NCI-H524 treated with DMSO at 0.1 percent for 48 hours (cell line): ENCODE measurements at places on chromosomes 6 and 20.

DNA sequence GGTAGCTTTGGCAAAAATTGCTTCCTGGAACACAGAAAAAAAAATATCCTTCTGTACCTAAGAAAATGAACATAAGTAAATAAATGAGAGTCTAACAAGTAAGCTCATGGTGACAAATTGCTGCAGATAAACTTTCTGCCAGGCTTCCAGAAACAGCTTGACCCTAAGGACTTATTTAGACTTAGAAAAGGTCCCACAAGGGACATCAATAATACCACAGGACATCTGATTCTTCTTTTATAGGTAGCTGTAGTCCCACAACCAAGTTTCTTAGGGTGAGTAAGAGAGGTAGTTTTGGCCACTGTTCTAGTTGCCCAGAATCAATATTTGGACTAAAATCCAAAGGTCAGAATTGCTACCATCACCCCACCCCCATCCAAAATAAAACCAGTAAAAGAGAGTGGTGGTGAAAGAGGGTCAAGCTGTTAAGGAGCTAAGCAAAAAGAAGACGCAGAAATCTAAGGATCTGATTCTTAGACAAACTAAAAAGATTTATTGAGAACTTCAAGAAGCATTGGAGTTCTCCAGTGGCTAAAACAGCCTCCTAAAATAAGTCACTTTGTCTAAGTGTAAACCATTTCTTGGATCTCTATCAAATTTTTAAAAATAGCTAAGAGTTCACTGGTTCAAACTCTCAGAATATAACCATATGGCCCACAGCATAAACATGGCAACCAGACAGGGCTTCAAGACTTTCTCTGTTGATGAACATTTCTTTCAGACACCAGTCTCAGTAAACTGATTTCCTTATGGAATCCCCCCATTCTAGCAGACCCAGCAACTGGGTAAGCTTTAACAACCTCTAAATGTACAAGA, 180.6 kb downstream of the PTPRK start:
- no peak for DNase-seq

- DNase-seq = no peak
Observed at GRCh38 chr6:140050101-140050995, 675.9 kb upstream of the CITED2 start.

DNA sequence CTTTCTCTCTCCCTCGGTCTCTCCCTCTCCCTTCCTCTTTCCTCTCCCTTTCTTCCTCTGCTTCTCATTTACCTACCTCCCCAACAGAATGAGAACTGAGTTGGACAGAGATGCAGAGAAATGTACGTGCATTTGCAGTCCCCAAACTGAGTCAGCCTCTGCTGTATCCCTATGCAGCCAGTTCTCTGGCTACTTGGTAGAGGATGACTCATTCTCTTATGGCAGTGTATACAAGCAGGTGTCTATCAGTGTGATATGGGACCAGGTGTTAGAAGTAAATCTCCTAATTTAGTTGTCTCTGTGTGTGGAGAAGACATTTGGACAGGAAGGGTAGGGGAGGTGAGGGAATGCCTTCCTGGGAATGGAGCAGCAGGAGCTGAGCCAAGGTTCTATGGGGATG, 470.8 kb downstream of the CD109 start:
- DNase-seq = no peak

DNA sequence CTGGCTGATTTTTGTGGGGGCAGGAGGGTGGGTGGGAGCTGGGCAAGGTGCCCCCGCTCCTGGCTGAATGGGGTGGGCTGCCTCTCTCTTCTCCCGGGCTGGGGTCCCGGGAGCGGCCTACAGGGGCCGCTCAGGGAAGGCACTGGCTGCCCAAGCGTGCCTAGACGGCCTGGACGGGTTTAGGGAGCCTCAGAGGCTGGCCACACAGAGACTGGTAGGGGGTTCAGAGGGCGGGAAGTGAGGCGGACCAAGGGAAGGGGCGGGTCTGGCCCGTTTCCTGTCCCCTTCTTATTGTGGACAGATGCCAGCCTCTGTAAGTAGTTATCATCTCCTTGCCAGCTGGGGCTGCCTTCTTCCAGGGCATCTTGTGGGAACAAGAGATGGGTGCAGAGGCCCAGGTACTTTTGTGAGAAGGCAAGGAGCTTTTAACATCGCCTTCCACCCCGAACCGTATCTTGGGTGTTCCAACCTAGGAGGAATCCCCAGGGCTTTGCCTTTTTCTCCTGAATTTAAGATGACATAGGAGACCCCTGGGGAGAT, 437 bp downstream of the CD40 start:
- DNase-seq = no peak

- no peak for DNase-seq
Observed at GRCh38 chr6:43995137-43995536, 132.1 kb downstream of the MRPL14 start.

GRCh38 chr20:61520893-61521460, 268.9 kb downstream of the CDH4 start:
- no peak for DNase-seq

DNA sequence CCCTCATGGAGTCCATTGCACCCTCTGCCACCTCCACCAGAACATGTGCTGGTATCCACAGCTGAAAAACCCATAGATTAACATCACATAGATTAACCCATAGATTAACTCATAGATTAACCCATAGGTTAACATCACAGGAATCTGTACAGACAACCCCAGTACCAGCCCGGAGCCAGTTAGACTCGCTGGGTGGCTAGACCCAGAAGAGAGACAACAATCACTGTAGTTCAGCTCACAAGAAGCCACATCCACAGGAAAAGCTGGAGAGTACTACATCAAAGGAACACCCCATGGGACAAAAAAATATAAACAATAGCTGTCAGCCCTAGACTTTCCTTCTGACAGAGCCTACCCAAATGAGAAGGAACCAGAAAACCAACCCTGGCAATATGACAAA, 25.1 kb downstream of the SERPINB9 start:
- no peak for DNase-seq

DNA sequence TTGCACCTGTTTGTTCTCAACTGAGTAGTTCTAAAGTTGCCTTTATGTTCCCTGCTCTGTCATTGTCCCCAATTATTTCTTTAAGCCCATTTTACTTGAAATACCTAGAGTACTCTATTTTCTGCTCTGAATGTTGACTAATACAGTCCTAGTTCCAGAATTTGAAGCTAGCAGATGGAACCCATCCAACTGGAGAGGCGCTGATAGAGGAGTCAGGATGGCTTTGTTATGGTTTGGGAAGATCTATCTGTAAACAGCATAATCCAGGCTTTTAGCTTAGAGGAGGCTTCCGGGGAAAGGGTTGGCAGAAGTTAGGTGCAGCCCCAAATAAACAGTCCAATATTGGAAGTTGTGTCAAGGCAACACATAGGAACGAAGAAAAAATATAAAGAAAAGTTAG, 927.7 kb downstream of the TFAP2A start:
- DNase-seq = no peak

DNA sequence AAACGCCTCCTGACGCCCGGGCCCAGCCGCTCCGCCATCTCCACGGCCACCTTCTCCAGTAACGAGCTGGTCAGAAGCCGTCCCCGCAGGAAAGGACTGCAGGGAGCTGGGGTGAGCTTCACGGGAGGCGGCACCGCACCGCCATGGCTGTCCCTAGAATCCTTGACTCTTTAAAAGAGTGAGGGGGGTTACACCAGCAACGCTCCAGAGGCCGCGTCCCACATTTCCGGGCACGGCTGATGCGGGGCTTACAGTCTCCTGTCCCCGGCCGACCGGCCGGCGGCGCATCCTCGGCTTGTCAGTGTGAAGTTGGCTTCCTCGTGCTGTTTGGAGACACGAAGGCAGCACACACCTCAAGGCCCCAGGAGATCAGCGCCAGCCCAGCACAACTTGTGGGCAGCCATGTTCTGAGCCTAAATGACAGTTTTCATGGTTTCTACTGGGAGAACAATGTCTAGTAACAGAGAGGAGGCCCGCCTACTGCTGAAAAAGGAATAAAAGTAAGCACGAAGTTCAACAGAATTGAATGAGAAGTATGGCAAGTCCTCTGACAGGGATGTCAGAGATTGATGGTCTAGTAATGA, 30.4 kb downstream of the SLC2A4RG start:
- no peak for DNase-seq

GRCh38 chr6:57328074-57328473, 10.6 kb downstream of the PRIM2 start:
- DNase-seq = no peak

DNA sequence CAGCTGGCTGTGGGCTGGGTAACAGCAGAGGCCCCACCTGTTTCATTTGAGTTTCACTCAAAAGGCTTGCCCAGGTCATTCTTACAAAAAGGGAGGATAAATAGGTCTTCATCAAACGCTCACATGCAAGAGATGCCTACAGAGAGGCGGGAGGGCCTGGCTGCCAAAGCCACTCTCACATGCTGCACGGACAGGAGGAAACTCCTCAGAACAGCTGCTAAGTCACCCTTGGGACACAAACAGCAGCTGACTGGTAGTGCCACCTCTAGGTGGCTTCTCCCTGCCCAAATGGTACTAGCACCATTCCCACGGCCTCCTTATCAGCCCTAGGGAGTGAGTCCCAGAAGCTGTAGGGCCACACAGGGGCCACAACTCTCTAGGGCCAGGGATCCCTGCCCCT, 23.8 kb downstream of the SLC22A23 start:
- DNase-seq = no peak

DNA sequence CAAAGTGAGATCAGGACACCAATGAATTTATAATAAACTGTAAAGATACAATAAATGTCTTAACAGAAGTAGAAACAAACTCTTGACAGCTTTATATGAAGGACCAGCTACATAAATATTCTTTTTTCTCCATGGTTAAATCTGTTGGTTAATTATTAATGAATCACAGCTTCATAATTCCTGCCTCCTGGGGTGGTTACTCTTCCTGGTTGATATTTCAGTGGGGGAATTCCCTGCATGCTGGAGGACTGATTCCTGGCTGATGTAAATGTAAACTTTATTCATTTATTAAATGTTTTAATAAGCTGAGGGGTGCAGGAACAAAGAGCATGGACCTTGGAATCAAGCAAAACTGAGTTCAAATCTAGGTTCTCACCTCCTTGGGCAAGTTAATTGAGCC, 16.2 kb upstream of the RCAN2 start:
- DNase-seq = no peak

GRCh38 chr6:139219746-139220145, 72.1 kb downstream of the TXLNB start:
- no peak for DNase-seq

GRCh38 chr20:41258474-41258873, 59.1 kb downstream of the ZHX3 start:
- DNase-seq = no peak

- no peak for DNase-seq
Observed at GRCh38 chr6:71678091-71678490, 208.3 kb upstream of the RIMS1 start.

- no peak for DNase-seq
Observed at GRCh38 chr6:29501106-29501505, 13.3 kb upstream of the MAS1L start.

- no peak for DNase-seq
Observed at GRCh38 chr6:22401206-22401605, 104.4 kb upstream of the PRL start.

GRCh38 chr20:23782366-23782983, 31.7 kb upstream of the CST1 start:
- DNase-seq = no peak

DNA sequence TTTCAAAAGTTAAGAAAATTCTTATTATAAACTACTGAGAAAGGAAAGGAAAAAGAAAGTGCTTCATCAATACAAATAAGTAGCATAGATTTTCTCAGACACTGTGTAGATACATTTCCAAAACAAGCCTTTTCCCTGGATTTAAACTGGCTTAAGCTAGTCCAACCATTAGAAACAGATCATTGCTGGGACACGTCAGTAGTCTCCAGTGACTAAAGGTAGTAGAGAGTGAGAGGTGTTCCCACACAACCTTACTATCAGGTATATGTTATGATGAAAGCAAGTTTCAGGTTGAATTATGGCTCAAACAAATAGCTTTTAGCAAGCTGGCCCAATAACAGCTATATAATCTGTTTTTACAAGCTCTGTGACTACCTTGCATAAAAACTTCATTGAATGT, 47.3 kb upstream of the SLC2A12 start:
- DNase-seq = no peak

DNA sequence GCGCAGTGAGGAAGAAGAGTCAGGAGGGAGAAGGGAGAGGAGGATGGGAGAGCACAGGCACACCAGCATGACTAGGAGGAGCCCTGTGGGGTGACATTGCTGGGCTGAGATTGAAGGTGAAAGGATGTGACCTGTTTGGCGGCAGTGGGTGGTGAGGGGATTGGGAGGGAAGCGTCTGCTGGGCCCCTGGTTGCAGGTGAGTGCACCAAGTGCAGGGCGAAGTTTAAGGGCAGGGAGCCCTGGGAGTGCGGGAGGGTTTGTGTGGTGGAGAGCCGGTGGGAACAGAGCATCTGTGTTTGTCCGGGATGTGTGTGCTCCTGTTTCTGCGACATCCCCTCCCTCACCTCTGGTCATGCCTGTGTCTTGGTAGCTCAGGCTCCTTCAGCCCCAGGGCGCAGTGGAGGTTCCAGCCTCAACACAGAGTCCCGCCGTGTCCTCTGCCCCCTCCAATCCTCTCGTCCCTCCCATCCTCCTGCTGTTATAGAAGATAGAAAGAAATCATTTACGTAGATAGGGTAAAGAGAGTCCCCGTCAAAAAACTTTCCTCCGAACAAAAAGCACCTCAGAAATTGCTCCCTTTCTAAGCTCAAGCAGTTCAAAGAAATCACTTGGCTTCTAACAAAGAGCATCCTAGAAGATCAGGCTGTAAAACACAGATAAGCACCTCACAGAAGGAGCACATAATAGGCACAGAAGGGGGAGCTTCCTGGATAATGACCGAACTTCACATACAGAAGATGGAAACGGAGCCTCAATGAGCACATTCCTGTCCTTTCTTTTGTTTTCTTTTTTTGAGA, 25.0 kb downstream of the ULBP1 start:
- DNase-seq = no peak

DNA sequence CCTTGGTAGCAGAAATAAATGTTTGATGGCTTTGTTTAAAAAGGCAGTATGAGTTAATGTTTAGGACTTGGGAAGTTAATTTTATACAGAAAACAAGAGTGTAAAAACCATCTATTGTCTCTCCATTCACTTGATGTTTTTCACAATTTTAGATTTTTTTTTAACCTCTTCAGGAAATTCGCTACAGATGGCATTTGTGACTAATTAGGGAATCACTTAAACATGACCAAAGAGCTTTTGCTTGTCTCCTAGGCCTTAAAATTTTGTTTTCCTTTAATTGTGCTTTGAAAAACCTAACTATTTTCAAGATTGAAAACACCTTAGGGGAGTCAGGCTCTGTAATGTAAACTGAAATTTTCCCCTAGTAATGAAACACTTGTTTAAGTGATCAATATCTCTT, 17.3 kb downstream of the TULP4 start:
- DNase-seq = no peak

- DNase-seq = no peak
Observed at GRCh38 chr6:107641071-107641470, 151.2 kb downstream of the SOBP start.
